ENCODE measurements at places on chromosomes 4 and X. TPM values are rescaled to one million over a fixed set of nuclear protein-coding genes. Genes with fewer than 3 reads are reported as not detected.

TBX22 gene
- not detected for total RNA-seq

LPAR4 gene
- 0.33 TPM for total RNA-seq

MAGEB10 gene
- not detected for total RNA-seq

CENPVL1 gene
- total RNA-seq: not detected

HSPA4L gene
- 17.0 TPM for total RNA-seq
